Skeletal muscle cell (primary cell): ENCODE measurements at places on chromosomes 13 and 19.

GRCh38 chr13:111853721-111854120 is 213.2 kb upstream of the SOX1 start:
- DNase-seq = no peak

GRCh38 chr13:107296804-107297203 is 728.9 kb upstream of the ARGLU1 start:
- DNase-seq = no peak

DNA sequence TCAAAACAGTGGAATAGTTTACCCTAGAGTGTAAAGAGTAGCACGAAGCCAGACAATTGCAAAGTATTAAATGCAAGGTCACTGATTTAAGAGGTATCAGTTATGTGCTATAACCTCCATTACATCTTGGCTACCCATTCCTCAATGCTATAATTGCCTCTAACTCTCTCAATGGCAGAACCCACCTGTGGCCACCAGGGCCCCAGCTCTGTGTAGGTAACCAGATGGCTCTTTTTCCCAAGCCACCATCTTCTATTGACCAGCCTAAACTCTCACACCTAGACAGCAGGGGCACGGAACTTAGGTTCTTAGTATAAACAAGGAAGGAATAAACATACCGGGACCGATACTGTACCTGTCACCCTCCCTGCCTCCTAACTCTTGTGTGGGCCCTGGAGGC is 277.6 kb downstream of the PCDH9 start:
- DNase-seq = no peak

DNA sequence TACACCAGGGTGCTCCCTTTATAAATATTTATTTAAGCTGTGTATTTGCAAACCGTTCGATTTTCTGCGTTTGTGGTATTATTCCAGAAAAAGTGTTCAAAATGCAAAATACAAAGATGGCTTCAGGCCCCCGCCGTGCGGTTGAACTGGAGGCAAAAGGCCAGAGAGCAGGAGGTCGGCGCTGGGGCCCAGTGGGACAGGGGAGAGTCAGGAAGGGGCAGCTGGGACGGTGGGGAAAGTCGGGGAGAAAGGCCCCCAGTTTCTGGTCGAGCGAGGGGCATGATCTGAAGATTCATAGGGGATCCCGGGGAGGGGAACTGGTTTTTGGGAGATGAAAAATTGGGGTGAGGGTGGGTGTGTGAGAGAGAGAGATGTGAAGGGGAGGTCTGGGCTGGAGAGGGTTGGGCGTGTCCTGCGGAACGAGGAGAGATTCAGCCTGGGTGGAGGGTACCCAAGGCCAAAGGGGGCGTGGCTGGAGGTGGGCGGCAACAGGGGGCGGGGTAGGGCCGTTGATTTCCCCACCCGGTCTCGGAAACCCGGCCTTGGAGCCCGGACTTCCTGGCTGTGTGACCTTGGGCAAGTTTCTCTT is 678 bp downstream of the ISOC2 start:
- no peak for DNase-seq

DNA sequence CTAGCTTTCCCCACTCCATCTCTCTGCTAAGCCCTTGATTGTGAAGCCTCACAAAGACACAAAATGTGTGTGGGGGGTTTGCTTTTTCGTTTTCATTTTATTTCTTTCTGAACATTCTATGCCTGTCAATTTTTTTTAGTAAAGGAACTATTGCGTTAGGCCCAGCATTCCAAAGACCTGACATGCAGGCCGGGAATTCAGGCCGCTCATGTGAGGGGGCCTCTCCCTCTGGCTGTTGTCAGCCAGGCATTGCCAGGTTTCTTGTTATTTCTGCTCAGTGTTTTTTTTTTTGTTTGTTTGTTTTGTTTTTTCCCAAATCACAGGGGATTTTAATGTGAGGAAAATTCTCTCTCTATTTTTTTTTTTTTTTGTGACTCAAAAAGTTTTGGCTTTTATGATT is 10.3 kb upstream of the MEDAG start:
- peak; percentile 82 for DNase-seq

DNA sequence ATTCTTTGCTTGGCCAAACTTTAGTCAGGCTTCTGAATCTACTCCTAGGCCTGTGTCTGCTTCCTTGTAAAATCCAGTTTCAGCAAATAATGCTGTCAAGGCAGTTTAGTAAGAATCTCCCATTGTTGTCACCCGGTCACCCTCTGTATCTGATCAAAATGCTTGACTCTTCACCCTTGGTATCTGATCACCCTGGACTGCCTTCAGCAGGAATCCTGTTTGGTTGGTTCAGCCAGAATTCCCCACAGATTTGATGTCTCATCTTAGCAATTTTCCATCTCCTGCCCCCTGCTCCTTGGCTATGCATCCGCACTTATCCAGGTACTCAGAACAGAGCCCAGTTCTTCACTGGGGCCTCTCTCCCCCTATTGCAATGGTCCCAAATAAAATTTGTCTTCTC is 172.4 kb upstream of the UBL3 start:
- no peak for DNase-seq

DNA sequence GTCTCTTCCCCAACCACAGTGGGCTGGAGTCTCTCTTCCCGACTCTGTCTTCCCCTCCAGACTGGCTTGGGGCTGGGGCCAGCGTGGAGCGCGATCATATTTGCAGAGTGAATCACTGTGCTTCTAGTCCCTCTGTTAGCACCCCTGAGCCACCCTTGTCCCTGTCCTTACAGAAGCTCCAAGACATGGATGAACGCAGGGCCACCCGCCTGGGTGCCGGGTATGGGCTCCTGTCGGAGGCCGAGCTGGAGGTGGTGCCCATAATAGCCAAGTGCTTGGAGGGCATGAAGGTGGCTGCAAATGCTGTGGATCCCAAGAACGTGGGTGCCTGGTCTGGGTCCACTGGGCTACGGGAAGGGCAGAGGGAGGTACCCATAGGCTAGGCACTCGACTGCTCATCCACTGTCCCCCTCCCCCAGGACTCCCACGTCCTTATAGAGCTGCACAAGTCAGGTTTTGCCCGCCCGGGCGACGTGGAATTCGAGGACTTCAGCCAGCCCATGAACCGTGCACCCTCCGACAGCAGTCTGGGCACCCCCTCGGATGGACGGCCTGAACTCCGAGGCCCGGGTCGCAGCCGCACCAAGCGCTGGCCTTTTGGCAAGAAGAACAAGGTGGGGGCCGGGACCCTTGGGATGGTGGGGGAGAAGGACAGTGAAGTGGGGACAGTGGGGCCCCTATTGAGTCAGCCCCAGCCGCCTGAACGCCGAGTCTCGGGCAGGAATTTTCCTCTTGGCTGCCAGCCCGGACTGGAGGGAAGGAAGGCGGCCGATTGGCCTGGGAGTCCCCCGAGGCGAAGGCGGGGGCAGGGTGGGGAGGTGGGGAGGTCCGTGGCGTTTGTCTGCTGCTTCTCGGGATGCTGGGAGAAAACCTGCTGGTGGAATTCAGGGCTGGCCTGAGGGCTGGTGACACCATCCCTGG is 5.2 kb downstream of the TRIP10 start:
- peak; percentile 69 for DNase-seq

DNA sequence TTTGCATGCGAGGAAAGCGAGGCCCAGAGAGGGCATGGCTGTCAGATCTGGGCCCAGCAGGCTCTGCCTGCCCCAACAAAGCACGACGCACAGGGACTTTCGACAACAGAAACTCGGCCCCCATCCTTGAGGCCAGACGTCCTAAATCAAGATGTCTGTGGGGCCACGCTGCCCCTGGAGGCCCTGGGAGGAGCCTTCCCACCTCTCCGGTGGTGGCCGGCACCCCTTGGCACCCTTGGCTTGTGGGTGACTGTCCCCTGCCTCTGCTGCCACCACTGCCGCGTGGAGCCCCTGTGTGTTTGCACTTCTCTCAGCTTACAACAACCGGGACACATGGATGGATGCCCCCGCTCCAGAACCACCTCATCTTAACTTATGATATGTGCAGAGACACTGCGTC is 4.4 kb downstream of the WDR18 start:
- DNase-seq = no peak

GRCh38 chr19:1259876-1260748 is 9.0 kb upstream of the CIRBP start:
- no peak for DNase-seq

GRCh38 chr19:1725100-1726064 is 27.9 kb upstream of the ONECUT3 start:
- DNase-seq = peak; percentile 4

- no peak for DNase-seq
These were observed 22.4 kb downstream of the LRCH1 start for GRCh38 chr13:46575301-46575771.

- DNase-seq = no peak
These were observed 79.8 kb downstream of the CHST8 start for GRCh38 chr19:33701565-33701964.

DNA sequence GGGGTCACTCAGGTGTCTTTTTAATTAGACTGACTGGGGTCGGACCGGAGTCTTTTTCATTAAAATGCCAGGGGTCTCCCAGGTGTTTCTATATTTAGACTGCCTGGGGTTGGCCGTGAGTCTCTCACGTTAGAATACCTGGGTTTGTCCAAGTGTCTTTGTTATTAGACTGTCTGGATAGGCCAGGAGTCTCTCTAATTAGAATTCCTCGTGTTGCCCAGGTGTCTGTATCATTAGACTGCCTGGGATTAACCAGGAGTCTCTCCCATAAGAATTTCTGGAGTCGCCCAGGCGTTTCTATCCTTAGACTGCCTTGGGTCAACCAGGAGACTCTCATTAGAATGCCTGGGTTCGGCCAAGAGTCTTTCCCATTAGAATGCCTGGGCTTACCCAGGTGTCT is 1445.7 kb downstream of the UQCRFS1 start:
- DNase-seq = no peak

DNA sequence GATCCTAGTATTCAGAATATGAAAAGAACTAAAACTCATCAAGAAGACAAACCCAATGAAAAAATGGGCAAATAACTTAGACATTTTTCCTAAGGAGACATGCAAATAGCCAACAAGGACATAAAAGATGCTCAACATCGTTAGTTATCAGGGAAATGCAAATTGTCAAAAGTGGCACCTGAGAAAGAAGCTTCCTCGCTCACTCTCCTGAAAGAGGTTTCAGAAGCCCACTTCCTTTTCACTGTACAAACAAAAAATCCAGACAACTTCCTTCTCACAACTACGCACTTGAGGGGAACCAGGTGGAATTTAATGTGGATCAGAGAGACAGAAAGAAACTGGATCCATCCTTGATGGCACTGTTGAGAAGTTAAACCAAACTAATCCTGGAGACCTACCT is 41.5 kb downstream of the KLF12 start:
- no peak for DNase-seq

- no peak for DNase-seq
These were observed 22.6 kb downstream of the ELF1 start for GRCh38 chr13:40996426-40997092.
